T-helper 22 cell (primary cell): ENCODE measurements at places on chromosomes 12 and 14.

DNA sequence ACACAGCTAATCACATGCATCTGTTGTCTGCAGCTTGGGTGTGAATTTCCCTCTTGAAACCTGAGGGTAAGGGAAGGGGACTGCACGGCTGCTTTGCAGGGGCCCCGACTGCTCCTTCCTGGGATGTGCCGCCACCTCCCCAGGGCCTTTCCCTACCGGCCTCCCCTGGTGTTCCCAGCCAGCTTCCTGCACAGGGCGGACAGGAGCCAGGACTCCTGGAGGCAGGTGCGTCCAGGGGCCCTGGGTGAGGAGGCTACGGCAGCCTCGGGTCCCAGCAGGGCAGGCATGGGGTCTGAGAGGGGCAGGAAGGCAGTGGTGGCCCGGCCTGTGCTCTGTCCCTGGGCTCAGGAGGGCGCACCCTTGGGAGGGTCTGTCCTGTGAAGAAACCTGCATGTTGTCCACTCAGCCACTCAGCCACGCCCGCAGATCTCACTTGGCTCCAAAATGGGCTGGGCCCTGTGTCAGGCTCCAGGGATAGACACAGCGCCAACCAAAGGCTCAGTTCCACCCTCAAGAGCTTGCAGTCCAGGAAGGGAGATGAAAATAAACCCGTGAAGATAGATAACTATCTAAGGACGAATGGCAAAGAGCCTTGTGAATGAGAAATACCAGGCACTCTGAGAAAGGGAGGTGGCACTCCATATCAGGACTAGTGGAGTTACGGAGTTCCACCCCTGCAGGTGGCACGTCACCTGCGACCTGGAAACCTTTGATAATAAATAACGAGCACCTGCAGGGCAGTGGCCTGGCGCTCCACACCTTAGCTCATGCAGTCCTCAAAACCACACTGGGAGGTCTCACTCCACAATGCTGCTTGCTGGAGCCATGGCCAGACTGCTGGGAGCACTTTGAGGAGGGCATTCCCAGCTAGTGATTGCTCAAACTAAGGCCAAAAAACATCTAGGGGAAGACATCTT, 427.4 kb downstream of the AACS start:
- DNase-seq = no peak

- DNase-seq = no peak
Observed at GRCh38 chr12:114420182-114420943, 14.4 kb upstream of the TBX5 start.

DNA sequence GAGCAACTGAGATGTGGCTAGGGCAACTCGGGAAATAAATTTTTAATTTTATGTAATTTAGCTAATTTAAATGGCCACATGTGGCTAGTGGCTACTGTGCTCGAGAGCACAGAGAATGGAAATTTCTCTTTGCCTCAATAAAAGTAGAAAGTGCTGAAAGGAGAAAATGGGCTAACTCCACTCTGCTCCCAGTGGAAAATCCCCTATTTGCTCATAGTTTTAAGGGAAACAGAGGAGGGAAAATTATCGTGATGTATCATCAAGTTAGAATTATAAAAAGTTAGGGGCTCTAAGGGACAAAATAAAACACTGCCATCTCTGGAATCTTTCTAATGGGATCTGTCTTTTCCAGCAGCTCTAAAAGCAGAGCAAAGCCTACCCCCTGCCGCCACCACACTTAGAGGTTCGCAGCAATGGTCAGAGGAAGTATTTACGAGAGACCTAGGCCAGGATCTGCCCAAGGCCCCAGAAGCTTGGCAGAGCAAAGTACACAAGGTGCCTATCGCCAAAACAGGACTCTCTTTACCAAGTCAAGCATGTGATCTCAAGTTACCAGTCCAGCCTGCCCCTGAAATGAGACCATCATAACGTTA, 220.7 kb downstream of the PPM1H start:
- DNase-seq = no peak

DNA sequence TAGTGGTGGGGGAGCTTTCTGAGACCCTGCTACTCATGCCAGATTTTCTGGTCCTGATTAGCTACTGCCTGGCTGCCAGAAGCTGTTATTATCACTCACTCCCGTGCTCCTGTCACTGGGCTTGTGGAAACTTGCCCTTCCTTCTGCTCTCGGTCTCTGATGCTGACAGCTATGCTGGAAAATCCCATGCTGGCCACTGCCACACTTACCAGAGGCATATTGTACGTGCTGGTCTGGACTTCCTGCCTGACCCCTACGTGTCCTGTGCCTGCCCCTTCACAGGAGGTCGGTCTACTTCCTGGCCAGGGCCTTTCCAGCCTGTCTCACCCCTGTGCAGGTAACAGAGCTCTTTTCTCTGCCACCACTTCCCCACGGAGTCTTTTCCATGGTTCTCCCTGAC, 149.4 kb upstream of the PLEKHG7 start:
- no peak for DNase-seq

DNA sequence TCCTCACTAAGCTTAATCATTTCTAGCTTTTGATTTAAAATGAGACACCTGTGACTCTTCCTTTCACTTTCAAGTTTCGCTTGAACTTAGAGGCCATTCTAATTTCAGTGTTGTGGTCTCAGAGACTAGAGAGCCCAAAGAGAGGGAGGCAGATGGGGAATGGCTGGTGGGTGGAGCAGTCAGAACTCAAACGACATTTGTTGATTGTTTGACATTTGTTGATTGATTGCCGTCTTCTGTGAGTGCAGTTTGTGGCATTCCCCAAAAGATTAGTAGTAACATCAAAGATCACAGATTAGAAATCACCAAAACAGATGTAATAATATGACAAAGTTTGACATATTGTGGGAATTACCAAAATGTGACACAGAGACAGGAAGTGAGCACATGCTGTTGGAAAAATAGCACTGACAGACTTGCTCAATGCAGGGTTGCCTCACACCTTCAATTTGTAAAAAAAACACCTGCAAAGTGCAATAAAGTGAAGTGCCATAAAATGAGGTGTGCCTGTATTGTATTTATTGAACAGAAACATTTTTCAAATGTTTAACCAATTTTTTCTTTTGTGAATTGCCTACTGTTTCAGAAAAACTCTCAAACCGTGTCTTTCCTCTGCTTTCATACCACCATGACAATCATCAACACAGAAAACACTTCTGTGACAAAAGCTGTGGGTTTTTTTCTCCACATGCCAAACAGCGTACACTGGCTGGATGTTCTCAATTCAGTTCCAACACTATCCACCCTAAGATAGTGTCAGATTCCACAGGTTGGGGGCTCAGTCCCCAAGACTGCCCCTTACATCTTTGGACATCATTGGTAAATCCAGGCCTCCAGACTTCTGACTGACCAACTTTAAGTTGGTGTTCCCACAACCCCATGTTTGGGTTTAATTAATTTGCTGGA, 376.3 kb upstream of the RGS6 start:
- DNase-seq = peak; percentile 24

GRCh38 chr14:68349900-68350629, 442.8 kb downstream of the ZFP36L1 start:
- DNase-seq = no peak

- no peak for DNase-seq
Observed at GRCh38 chr14:51444353-51445000, 204.4 kb downstream of the TMX1 start.

DNA sequence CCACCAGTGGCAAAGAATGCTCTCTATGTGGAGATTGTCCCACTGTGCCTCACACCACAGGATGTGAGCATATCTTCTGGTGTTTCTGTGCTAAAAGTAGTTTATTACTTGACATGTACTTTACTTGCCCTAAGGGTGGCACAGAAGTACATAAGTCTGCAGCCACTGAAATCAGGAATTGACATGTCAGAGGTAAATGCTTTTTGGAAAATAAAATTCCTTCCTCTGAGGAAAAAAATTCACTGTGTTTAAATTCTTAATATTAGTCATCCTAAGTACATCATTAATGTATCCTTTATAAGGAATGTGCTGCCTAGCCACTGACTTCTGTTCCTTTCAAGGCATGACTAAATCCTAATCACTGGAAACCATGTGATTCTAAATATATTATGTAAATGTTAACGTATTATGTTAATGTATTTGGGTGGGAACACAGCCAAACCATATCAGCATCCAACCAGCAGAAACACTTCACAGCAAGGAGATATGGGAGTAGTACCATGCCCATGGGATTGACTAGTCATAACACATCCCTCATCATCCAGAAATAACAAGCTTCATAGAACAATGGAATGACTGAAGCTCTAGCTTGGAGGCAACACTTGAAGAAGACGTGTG, 239.7 kb upstream of the PPFIA2 start:
- DNase-seq = no peak

- DNase-seq = no peak
Observed at GRCh38 chr14:33879684-33880286, 71.1 kb downstream of the EGLN3 start.

- DNase-seq = no peak
Observed at GRCh38 chr14:89388853-89389252, 28.2 kb downstream of the FOXN3 start.

DNA sequence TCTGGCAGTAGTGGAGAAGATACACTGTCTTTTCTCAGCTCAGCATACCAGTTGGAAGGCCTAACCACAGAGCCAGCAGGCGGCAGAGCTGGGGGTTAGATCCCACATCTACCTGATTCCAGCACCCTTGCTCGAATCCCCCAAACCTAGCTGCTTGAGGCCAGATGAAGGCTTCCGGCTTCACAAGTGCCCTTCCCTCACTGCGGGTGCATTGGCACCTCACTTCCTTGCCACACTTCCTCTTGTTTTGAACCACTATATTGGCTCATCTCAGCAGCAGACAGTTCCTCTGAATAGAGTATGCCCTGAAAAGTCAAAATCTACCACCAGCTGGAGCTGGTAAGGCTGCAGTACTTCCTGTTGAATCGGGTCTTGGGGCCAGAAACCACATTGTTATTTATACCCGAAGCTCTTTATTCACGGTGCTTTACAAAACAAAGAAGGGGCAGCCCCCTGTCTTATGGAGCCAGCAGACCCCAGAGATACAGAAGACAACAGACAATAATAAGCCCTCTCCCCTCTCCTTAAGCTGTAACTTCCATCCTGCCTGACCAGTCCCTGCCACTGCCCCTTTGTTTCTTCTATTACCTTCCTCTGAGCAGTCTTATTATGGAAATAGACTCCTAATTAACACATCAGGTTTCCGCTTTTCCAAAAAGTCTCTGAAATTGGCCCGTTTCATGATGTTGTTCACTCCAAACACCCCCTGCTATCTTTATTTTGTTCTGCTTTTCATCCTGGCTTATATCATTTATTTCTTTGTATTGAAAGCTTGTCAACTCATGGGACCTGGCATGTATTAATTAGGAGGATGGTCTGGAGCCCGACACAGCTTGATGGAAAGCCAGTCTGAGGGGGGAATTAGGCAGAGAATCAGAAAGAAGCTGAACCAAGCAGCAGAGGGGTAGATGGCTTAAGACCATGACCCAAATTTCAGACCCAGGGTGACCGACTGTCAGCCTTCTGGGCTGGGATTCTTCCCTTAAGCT, 233.5 kb downstream of the EFCAB11 start:
- DNase-seq = peak; percentile 71

- DNase-seq = no peak
Observed at GRCh38 chr12:114704096-114704495, 20.1 kb upstream of the TBX3 start.

DNA sequence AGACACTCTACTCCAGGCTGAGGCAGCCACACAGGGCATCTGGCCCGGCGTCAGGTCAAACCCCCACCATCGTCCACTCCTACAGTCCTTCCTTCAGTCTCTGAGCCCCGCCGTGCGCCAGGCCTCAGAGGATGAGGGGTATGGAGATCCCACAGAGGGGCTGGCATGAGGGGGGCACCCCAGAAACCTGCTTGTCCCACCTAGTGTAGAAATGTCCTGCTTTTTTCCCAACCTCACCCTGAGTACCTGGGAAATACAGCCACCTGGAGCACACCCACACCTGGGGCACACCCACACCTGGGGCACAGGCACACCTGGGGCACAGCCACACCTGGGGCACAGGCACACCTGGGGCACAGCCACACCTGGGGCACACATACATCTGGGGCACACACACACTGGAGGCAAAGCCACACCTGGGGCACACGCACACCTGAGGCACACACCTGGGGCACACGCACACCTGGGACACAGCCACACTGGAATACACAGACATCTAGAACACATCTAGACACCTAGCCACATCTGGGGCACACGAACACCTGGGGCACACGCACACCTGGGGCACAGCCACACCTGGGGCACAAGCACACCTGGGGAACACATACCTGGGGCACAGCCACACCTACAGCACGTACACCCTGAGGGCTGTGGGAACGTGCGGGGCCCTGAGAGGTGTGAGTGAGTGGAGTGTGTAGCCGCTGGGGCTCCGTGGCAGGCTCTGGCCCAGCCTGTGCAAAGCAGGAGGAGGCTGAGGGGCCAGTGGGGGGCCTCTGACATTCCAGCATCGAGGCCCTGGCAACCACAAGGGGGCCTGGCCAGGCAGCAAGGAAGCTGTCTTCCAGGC, 18.4 kb downstream of the AKT1 start:
- no peak for DNase-seq

DNA sequence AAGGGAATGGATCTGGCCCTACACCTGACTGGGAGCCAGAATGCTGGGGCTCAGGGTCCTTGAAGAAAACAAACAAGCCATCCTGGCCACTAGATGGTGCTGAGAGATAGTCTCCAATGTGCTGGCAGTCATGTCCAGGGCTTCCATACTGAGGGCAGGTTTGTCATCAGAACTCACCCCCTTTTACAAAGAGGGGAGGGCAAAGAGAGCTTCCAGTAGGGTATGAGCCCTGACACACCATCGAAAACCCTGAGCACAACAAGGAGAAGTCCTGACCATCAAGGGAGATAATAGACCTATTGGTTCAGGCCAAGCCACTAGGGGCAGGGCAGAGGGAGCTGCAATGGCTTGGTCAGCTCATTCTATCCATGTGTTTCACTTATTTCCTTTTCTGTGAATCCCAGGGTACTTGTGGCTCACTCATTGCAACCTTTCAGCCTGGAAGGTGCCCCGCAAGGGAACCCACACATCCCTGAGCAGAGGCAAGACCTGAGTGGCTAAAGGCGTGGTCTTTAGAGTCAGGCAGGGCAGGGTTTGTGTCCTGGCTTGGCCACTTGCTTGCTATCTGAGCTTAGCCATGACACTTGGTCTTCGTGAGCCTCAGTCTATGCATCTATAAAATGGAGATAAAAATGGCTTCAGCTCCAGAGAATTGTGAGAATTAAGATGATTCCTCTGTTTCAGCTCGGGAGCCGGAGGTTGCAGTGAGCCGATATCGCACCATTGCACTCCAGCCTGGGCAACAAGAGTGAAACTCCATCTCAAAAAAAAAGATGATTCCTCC, 6.2 kb upstream of the PLEKHH1 start:
- no peak for DNase-seq

DNA sequence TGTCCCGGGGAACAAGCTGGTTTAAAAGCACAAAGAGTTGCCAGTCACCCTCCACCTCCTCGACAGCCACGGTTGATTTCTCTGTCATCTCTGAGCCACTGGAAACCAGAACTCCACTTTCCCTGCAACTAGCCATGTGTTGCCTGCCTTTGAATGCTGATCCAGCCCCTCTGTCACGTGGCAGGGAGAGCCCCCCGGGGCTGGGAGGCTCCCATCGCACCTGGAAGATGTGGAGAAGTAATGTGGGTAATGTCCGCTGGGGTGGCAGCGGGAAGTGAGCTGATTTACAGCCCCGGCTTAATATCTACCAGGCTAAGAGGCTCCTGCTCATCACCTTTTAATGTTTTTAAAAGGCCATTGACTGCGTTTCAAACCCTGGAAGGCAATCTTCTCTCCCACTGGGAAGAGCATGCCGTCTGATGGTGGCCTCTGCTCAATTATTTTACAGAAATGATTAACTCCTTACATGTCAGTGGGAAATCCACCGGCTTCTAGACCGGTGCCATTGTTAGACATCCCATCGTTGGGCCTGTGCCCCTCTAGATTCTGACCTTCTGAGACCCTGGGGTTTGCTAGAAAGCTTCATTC, 7.4 kb downstream of the PRIMA1 start:
- DNase-seq = no peak
